ENCODE measurements at places on chromosomes 11 and 22. TPM values are rescaled to one million over a fixed set of nuclear protein-coding genes. Genes with fewer than 3 reads are reported as not detected.

Gene SEC14L2
- 9.4 TPM for total RNA-seq

Gene ARHGEF17
- total RNA-seq = not detected

Gene CD3E
- 618 TPM for total RNA-seq

Gene BSCL2
- total RNA-seq = 26.6 TPM

Gene IGSF22
- total RNA-seq = 0.34 TPM

Data from activated naive CD4-positive, alpha-beta T cell treated with anti-CD3 and anti-CD28 coated beads, Interleukin-2, amount 10 ng/mL, durations not matched to agents 5 hours and 36 hours (primary cell).